T follicular helper cell (primary cell): ENCODE measurements at places on chromosomes 1 and 21.

- DNase-seq: no peak
Measured at GRCh38 chr21:31460980-31461379, 116.9 kb upstream of the TIAM1 start.

DNA sequence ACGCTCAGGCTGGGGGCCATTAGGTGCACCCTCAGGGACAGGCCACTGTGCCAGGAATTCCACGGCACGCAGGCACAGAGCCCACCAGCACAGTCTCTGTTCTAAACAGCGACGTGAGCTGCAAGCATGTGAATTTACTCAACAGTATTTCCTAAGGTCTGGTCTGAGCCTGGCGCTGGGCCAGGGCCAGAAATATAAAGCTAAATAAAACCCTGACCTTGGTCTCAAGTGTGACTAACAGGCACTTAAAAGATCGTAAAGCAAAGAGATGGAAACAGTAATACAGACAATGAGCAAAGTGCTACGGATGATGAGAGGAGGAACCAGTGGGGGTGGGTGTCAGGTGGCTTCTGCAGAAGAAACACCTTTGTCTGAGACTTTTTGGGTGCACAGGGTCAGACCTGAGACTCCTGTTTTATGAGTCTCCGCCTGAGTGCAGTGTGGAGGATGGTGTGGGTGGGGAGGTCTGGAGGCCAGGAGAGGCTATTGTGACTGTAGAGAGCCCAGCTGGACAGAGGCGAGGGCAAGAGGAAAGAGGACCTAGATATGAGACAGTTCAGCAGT lies 53.4 kb upstream of the EDN2 start:
- no peak for DNase-seq

- no peak for DNase-seq
Measured at GRCh38 chr1:202952818-202953217, 5.3 kb downstream of the ADIPOR1 start.

DNA sequence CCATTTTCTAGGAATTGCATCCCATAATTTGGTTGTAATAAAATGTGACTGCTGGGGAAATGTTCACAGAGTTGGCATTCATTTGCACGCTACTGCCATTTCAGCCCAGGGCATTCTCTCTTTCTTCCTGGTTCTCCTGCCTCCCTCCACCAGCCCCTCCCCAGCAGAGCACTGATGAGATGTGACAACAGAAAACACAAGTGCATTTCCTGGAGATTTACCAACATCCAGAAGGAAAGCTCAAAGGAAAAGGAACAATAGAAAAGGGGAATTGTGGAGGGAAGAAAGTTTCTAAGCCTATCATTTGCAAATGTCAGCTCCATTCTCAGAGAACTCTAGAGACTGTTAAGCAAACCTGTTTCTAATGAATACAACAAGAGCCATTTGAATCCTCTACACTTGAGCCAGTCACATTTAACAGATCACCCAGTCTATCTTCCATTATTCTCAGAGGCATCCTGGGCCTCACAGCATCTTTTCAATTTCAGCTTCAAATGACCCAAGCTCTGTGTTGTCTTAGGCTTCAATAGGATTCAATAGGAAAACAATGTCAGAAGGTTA lies 395.6 kb upstream of the PBX1 start:
- no peak for DNase-seq

- DNase-seq: no peak
Measured at GRCh38 chr1:30511563-30511962, 211.8 kb downstream of the MATN1 start.

DNA sequence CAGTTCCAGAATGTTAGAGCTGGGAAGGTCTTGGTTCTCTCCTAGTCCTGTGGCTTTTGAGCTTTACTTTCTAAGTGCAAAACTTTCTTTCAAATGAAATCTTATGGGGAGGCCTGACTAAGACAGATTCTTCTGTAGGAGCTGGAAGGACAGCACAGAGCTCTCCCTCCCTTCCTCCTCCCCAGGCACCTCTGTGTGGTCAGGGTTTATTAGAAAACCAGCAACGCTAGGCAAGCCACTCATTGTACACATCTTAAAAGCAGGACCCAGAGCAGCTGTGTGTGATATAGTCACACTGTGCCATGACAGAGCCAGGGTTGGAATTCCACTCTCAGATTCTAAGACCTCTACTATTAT lies 241.1 kb upstream of the RAB4A start:
- DNase-seq: no peak

GRCh38 chr1:54259546-54260140 lies 59.7 kb downstream of the MRPL37 start:
- DNase-seq: no peak

- no peak for DNase-seq
Measured at GRCh38 chr21:40689217-40689616, 157.7 kb downstream of the DSCAM start.

DNA sequence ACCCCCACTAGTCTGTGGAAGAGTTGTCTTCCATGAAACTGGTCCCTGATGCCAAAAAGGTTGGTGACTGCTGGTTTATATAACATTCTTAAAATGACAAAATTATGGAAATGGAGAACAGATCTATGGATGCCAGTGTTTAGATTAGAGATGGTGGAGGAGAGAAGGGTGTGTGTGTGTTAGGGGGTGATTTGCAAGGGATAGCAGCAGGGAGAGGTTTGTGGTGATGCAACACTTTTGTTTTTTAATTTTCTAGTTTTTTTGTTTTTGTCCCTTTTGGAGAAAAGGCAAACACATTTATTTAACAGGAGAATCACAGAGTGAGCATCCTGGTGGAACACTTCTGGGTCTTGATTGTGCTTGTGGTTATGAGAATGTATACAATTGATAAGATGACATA lies 143.8 kb downstream of the RPS6KC1 start:
- DNase-seq: no peak

DNA sequence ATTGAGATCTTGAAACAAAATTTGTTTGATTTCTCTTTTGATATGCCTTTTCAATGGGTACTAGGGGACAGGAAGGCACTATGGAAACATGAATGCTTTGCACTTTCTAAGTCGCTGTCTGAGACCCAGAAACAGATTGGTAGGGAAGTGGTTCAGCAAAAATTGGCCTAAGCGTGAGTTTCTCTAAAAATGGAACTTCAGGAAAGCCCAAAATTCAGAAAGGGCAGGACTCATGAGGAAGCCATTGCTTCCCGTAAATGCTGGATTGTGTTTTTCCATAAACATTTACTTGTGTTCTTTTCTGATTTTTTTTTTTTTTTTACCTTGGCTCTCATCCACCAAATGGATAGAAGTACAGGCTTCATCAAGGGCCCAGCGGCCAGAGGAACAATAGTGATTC lies 123.7 kb upstream of the ATP1B1 start:
- DNase-seq: no peak

- no peak for DNase-seq
Measured at GRCh38 chr21:17783481-17784179, 35.5 kb downstream of the C21orf91 start.

GRCh38 chr1:1246577-1247340 lies at the start of gene C1QTNF12:
Gene C1QTNF12 (minus strand): TSS chr1:1246722. CDS start chr1:1246690, 32 bp downstream.
- DNase-seq: no peak

- no peak for DNase-seq
Measured at GRCh38 chr1:235858766-235859165, 7.9 kb downstream of the LYST start.

DNA sequence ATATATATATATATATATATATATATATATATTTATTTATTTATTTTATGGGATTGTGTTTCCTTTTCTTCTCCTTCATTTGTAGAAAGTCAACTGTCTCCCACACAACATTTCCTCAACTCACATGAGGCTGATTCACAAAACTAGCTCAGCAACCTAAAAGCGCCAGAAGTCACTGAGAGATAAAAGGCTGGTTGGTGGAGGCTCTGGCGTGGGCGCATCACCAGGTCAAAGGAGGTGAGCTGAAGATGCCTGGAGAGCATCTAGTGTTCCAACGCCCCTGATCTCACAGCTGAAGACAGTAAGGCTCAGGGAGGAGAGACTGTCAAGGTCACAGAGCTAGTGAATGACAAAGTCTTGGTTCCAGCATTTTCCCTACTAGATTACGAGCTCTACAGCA lies 78.0 kb downstream of the HLCS start:
- no peak for DNase-seq

GRCh38 chr1:219566951-219567947 lies 45.7 kb downstream of the ZC3H11B start:
- no peak for DNase-seq

DNA sequence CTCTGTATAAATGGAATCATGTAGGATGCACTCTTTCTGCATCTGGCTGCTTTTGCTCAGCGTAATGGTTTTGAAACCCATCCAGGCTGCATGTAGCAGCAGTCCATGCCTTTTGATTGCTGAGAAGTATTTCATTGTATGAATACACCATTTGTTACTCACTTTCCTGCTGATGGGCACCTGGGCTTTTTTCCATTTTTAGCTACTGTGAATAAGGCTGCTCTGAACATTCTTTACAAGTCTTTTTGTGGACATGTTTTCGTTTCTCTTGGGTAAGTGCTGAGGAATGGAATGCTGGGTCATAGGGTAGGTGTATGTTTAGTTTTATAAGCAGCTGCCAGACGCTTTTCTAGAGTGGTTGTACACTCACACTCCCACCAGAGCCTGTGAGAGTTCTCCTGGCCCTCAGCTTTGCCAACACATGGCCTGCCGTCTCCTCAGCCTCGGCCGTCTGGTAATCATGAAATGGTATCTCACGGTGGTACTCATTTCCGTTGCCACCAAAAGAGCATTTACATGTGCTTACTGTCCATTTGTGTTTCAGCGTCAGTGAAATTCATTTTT lies 22.7 kb downstream of the SLX9 start:
- no peak for DNase-seq

DNA sequence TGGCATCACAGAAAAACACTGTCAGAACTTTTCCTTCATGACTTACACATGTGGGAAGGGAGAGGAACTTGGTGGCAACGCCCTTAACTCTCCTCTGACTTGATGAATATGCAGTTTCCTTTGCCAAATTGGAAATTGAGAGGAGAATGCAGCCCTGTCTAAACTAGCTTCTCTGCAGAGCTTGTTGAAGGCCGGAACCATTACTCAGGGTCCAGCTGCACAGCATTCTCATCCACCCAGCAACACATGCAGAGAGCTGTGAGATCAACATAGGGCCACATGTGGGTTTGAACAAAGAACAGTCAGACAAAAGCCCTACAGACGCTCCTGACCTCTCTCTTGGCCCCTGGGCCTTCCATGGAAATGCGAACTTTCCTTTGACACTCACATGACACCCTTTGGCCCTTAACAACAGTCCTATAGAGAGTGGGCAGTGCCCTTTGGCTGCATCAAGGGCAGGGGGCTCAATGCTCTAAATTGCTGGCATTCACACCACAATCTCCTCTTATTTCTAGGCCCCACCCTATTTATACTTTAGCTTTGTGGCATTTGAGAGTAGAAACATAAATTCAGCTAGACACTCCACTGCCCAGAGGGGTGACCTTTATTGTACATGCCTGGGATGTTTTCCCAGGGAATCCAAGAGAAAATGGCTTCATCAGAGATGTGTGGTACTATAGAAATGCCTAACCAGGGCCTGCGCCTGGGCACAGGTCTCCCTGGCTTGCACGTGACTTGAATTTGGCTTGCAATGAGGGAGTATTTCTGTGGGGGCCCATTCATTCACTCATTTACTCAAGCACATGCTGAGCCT lies 64.4 kb downstream of the CDC7 start:
- DNase-seq: no peak

DNA sequence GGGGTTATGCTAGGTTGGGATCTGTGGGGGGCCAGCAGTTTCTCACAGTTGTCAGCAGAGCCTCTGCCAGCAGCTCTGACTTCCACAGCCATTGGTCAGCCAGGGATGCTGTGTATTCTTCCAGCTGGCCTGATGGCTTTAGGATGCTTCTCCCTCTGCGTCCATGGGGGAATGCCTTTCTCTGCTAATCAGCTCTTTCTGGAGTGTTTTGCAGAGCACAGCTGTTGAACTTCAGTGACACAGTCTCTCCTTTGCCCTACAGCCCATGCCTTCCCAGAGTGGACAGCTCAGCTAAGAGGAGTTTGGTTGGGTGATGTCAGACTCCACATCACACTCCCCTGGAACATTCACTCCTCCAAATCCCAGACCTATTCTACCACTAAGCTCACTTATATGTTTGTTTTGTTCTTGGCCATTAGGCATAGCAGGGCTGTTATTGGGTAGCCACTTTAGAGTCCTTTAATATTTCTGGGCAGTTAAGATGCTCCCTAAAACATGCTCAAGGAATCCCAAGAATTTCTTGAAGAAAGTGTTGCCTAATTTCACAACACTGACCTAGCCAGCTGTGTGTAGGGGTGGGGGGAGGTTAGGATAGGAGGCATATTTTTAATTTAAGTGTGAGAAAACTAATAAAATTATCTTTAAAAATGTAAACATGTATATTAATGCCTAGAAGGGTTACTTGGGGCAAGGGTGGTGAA lies 75.3 kb upstream of the KIAA0040 start:
- no peak for DNase-seq

- DNase-seq: no peak
Measured at GRCh38 chr1:3265835-3266805, 188.3 kb upstream of the ARHGEF16 start.

- no peak for DNase-seq
Measured at GRCh38 chr21:27595716-27596115, 628.8 kb upstream of the ADAMTS5 start.

DNA sequence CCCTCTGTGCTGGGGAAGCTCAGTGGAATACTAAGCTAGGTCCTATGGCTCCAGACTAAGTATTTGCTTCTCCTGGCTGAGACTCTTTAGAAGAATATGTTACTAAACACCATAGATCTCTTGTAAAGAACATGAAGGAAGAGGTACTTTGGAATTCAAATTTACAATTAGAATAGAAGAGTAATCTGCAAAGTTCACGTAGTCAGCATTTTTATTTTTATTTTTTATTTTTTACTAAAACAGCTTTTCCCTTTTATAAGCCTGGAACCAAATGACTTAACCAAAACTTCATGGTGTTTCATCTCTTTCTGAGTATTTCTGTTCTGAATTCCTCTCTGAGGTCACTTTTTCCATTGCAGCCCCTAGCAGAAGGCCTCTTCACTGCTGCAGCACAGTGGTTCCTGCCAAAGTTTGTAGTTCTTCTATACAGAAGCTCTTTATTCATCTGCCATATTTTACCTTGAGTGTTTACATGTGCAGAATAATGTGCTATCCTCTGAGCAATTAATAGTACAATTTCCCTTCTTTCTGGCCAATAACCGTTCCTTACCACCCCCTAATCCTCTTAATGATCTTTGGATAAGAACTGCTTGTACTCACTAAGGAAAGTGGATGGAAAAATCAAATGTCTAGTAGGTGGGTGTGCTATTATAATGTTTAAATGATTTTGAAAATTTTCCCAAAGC lies 27.2 kb downstream of the TSEN15 start:
- DNase-seq: no peak

DNA sequence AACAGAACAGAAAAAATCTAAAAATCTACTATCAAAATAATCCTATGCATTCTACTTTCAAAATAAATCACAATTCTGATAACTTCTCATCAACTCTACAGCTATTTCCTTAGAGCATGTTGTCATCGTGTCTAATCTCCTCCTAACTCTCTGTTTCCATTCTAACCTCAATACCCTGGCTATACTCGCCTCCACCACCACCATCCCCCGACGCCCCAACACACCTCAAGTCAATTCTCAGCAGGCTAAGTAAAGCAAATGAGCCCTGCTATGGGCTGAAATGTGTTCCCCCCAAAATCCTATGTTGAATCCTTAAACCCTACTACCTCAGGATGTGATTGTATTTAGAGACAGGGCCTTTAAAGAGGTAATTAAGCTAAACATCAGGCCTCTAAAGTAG lies 34.6 kb downstream of the NRDC start:
- no peak for DNase-seq
